Motor neuron (in vitro differentiated cells): ENCODE measurements at places on chromosomes 16 and 17.

DNA sequence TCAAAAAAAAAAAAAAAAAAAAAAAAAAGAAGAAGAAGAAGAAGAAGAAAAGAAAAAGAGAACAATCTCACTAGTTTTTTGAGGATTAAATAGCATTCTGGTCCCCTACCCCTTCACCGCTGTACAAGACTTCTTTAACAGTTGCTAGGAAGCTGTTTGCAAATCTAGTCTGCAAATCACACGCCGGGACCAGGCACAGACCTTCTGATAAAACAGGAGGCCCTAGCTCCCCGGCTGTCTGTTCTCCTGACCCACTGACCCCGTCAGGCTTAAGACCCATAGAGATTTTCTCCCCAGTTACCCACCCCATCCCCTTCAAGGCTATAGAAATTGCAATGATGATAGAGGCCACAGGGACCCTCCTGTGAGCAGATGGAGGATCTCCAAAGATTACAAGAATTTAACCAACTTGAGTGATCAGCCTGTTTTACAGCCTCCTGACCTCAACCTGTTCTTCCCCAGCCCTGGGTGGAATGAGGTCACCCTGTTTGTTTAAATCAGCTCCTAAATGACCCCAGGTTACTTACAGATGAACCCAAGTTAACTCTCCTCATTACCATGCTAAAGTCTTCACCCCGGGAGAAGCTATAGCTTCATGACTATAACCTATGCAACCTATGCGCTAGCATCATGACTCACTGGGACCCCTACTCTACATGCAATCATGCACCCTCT, 11.8 kb upstream of the SULT1A1 start:
- ATAC-seq: no peak

GRCh38 chr17:9509236-9509816, 66.3 kb downstream of the STX8 start:
- ATAC-seq: no peak

GRCh38 chr17:30234964-30235363, 533 bp downstream of the SLC6A4 start:
- peak; percentile 24 for ATAC-seq

GRCh38 chr17:1229349-1229899, 40.8 kb upstream of the BHLHA9 start:
- ATAC-seq: peak; percentile 61

DNA sequence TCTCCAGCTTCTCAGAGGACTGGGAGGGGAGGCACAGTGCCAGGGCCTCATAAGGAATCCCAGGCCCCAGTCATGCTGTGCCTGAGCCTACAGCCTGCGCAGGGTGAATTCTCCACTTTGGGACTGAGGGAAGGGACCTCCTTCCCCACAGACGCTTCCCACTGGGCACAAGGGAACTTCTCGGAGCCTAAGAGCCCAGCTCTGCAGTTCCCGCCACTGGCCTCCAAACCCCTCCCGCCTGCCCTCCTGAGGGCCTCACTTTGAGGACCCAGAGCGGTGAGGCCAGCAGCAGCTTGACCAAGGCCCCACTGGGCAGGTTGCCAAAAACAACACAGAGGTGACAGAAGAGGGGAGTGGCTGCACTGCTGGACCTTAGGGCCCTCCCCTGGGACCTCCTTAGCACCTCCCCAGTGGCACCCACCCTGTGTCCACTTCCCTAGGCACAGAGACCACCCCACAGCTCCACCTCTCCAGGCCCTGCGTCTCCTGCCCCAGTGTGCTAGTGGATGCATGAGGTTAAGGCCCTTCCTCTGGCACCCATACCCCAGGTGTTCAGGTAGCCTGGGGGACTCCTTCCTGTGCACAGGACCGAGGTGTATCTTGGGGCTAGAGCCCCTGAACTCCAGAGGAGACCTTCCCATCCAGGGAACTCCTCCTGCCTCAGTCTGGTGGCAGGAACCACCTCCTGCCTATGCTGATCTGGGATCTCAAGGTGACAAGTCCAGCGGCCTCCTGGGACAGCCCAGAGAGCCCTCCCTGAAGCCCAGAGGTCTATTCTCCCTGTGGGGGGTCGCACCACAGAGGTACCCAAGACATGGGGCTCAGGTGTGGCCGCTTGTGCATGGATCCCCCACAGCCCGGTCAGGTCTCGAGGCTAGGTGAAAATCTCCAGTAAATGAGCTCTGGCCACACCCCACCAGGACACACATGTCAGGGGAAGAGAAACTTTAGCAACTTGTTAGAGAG, 3.4 kb downstream of the CASKIN2 start:
- no peak for ATAC-seq

DNA sequence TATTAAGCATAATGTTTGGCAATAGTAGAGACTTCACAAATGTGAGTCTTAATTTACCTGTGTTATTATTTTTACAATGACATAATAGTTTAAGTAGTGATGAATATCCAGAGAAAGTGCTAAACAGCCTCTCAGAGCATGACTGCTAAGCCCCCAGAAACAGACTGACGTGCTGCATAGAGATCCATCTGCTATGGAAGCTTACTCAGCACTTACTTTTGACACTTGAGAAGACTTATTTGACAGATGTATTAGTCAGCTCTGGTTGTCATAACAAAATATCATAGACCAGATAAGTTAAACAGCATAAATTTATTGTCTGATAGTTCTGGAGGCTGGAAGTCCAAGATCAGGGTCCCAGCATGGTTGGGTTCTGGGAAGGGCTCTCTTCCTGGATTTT, 334.9 kb upstream of the MON1B start:
- ATAC-seq: no peak

GRCh38 chr17:45326626-45327025, 9.8 kb upstream of the MAP3K14 start:
- ATAC-seq: no peak

GRCh38 chr16:397736-398332, 835 bp downstream of the NME4 start:
- ATAC-seq: peak; percentile 8

- ATAC-seq: no peak
Observed at GRCh38 chr17:80908776-80909175, 82.9 kb upstream of the CHMP6 start.

- ATAC-seq: no peak
Observed at GRCh38 chr16:16014329-16015224, 65.2 kb downstream of the ABCC1 start.

DNA sequence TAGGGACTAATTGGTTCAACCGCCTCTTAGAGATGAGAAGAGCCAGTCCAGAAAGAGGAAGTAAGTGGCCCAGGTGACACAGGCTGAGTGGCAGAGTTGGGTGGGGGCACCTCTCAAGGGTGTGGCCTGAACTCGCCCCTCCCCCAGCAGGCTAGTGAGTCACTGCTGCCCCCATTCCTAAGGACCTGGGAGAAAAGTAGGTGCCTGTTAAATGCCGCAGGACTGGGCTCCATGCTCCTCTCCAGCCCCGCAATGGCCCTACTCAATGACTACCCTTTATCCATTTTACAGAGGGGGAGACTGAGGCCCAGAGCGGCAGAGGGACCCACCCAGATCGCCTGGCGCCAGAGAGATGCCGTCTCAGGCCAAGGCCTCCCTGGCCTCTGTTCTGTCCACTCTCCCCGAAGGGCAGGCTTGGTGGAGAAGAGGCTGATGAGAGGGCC, 8.1 kb downstream of the TMEM235 start:
- ATAC-seq: no peak

- no peak for ATAC-seq
Observed at GRCh38 chr17:27324771-27325339, 30.9 kb downstream of the WSB1 start.

GRCh38 chr16:55565086-55565485, 1.4 kb upstream of the CAPNS2 start:
- no peak for ATAC-seq

- ATAC-seq: no peak
Observed at GRCh38 chr16:30017277-30017656, 5.7 kb upstream of the C16orf92 start.
